Fibroblast of skin of abdomen (primary cell): ENCODE measurements at places on chromosomes 5 and 9.

DNA sequence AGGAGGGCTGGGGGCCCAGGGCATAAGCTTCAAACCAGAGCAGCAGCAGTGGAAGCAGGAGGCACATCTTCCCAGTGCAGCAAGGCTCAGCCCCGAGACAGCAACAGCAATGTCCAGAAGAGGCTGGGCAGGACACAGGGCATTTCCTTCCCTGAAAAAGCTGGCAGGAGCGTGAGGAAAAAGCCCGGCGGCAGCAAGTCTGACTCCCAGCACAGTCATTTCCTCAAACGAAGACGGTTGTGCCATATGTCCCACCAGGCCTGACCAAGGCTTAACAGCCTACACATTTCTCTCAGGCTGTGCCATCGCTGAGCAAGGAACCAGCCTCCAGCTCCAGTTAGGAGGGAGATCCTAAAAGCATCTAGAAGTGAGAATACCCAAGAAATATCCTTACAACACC lies 74.5 kb downstream of the APTX start:
- DNase-seq, result no peak

DNA sequence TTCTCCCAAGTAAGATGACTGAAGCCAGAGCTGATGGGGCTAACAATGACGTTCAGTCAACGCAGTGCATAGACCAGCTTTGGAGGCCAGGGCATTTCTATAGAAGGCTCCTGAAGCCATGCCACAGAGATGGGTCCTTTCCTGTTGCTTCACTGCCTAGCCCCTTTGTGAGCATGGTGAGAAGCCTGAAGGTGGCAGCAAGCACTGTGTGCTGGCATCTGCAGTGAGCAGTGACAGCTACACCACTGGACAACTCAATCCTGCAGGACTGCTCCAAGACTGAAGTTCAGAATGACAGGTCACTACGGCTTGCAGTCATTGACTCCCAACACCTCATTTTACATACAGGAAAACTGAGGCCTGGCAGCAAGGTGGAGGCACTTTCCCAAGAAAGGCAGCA lies 229.0 kb downstream of the TSSK1B start:
- no peak for DNase-seq

GRCh38 chr9:28389411-28389810 lies 816.1 kb upstream of the C9orf72 start:
- DNase-seq, result peak; percentile 8

DNA sequence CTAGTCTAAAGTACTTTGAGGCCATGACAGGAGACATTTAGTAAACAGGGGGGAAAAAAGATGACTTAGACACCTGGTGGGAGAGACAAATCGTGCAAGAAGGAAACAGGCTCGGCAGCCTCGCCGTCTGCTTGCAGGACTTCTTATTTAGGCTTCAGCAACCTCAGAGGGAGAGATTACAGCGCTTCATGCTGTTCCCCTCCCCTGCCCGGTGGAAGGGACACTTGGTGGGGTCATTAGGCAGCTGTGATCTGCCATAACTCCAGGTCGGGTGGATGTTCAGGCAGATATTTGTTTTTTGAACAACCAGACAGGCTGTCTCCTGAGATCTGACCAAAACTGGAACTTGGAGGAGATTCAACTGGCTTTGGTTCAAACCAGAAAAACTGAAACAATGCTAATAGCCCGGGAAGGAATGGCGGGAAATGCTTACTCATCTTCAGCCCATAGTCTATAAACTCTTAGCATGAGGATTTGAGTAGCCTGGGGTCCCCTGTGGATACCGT lies 38.1 kb upstream of the CD180 start:
- peak; percentile 94 for DNase-seq

- no peak for DNase-seq
Measured at GRCh38 chr5:168859471-168859870, 280.3 kb upstream of the PANK3 start.

DNA sequence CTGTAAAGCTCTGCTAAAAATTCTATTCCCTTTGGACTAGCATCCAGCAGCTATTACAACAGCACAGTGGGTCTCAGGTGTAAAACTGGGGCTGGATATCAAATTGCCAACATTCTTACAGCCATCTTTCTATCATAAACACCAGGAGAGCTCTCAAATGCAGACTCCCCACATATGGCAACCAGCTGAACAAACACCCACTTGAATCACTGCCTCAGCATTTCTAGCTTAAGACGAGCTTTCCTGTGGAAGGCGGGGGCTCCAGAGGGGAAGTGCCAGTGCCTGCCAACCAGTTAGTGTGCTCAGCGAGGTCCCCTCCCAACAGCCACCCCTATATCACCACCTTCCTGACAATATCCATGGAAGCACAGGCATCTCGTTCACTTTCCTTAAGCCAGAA lies 62.2 kb downstream of the IPPK start:
- DNase-seq, result peak; percentile 92

- DNase-seq, result peak; percentile 52
Measured at GRCh38 chr9:79572608-79573411, 1.0 kb downstream of the TLE4 start.

DNA sequence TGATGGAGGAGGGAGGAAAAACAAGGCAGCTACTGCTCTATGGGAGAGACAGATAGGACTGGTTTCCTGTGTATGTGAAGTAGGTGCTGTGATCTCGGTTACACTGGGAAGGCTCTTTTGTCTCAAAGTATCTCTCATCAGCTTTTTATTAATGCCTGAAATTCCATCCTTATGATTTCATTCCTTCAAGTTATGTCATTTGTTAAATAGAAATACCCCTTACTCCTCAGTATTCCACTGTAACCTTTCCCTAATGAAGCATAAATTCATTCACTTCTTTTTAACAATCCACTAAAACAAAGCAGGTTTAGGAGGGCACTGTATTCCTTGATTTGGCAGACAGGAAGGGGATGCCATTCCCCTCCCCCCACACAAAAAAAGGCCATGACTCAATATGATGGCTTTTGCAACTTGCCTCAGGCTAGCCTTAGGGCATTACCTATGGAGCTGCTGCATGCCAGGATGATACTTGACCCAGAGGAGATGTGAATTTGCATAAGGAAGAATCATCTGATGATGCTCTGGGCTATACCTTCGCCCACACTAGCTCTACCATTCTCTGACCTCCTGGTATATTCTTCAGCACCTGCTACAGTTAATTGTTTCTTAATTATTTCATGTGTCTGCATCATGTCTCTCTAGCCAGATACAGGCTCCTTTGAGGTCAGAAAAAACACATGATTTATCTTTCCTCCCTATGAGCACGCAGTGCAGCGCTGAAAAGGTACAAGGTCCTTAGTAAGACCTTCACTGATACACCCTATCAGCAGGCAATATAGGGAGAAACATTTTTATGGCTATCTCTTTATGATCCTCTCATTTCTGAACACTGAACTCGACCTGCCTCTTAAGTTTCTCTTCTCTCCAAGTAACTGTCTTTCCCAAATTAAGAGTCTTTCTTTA lies 26.3 kb downstream of the NR3C1 start:
- peak; percentile 71 for DNase-seq

- no peak for DNase-seq
Measured at GRCh38 chr5:154351566-154351965, 94.2 kb upstream of the SAP30L start.

GRCh38 chr5:132019337-132019736 lies 7.9 kb upstream of the ACSL6 start:
- no peak for DNase-seq

DNA sequence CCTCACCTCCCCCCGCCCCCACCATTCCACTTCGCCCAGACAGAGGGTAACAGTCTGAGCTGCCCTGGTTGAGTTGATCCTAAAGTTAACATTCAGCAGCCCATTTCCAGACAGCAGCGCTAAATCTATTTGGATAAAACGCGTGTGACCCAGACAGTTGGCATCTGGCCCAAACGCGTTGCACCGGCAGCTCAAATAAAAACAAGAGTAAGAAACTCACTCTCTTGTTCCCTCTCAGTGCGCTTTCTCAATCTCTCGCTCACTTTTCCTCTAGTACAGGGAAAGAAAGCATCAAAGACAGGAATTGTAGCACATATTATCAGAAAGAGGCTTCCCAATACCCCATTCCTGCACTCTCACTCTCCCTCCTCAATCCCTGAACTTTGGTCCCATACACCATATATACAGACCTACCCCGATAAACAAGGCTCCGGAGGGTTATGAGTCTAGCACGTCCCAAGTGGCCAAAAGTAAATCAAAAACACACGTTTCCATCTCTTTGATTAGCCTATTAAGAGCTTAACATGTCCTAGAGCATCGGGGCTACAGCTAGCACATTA lies 1.3 kb downstream of the ADAMTS6 start:
- DNase-seq, result peak; percentile 93

DNA sequence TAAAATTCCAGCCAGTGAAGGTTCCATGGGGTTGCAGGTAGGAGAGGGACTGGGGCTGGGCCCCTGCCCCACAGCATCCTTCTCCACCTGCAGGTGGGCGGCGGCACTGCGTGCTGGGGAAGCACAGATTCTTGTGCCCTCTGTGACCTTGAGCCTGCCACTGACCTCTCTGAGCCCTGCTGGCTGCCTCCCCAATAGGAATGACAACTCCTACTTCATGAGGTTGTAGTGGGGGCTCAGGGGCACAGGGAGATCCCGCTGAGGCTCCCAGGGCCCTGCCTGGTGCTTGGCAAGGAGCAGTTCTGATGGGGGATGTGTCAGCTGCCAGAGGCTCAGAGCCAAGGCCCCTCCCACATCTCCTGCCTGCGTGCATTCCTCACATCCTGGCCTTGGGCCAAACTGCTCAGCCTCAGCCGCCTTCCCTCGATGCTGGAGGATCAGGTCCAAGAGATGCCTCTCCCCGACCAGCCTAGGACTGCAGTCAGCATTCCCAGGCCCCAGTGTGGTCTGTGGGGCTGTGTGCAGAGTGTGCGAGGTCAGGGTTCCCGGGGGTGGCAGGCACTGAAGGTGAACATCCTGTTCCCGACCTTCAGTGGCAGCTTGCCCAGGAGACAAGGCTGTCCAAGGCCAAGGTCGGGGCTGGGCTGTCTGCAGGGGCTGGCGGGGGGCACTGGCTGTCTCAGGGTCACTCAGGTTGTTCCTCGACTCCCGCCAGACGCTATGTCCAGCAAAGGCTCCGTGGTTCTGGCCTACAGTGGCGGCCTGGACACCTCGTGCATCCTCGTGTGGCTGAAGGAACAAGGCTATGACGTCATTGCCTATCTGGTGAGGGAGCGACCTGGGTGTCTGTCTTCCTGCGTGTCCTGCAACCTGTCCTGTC lies 7.0 kb downstream of the ASS1 start:
- peak; percentile 97 for DNase-seq

- no peak for DNase-seq
Measured at GRCh38 chr5:6118691-6119090, 259.7 kb downstream of the MED10 start.

GRCh38 chr5:45355189-45355992 lies 340.8 kb downstream of the HCN1 start:
- no peak for DNase-seq

DNA sequence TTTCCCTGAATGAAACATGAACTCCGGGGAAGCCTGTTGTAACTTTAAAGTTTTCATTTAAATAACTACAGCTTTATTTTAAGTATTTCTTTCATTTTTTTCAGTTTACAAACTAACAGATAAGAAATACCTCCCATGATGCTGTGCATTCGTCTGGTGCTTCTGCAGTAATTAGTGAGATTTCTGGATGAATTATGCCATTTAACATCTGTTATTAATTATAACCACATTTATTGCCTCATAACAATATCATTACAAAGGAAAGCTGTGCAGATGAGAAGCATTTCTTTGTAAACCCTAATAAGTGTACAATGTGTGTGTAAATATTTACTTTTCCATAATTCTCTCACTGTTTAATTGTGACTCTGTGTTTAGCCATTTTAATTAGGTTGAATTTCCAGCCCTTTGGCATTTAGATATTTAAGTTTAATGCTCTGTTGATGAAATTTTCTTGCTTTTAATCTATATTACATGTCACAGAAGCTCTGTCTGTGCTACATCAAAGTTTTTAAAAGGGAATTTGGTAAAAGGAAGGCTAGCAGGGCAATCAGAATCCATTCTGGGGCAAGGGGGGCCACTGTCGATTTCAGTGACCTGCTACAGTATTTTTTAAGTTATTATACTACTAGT lies 418.0 kb downstream of the SPATA31D1 start:
- no peak for DNase-seq

DNA sequence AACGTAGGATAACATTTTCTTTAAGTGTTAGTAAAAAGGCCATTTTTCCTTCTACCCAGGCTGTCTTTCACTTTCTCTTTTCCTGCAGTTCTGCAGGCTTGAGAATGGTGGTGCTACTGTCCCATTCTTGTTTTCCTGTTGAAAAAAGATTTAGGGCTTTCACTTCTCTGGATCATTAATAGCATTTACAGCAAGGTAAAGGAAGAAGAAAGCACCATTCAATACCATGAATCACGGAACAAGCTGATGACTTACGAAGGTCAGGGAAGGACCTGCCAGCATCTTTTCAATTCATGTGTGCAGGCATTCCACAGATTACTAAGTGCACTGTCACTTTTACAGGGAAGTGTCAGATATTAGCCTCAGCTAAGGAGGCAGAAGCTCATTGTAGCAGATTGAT lies 292.8 kb downstream of the YTHDC2 start:
- peak; percentile 79 for DNase-seq

DNA sequence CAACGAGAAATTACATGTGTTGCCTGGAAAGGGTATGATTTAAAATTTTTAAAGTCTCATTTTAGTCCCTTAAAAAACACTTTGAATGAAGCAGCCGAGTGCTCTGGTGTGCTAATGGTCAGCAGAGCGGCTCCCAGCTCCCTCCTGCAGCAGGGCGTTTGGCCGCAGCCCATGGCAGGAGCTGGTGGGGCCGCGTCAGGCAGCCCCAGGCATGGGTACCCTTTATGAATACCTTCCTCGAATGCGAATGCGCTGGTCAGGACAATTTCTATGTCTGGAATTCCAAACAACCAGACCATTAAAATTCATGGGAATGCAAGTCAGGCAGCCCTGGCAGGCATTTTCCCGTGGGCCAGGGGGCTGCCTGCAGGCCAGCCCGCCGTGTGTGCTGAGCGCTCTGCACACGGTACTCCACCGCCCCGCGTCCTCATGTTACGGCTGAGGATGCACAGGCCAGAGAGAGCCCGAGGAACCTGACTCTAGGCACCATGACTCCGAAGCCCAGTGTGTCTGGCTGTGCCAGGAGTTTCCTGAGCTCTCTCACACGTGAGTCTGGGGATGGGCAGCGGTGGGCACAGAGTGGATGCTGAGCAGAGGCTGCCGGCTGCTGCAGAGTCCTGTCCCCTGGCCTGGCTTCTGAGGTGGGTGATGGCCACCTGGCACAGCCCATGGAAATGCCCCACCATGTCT lies 123.7 kb downstream of the WNK2 start:
- DNase-seq, result no peak

DNA sequence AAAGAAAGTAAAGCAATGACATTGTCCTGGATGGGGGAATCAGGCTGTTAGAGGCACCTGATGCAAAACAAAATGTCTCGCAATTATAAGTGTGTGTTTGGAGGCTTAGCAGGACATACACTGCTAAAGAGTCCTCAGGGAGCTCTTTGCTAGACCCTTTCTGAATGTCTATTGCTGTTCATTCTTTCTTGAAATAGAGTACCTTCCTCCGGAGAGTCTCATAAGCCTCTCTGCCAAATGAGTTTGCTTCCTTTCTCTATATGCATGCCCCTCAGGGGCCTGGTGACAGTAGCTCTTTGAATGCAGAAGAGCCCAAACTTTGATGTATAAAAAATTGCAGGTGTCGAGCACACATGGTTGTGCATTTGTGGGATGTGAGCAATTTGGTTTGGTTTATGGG lies 26.4 kb upstream of the ADAMTSL1 start:
- no peak for DNase-seq

- no peak for DNase-seq
Measured at GRCh38 chr5:2024986-2025721, 142.4 kb upstream of the IRX4 start.

GRCh38 chr9:110426052-110426709 lies 88.5 kb upstream of the TXNDC8 start:
- DNase-seq, result peak; percentile 31

- peak; percentile 16 for DNase-seq
Measured at GRCh38 chr9:71975833-71976232, 64.4 kb downstream of the C9orf85 start.

- no peak for DNase-seq
Measured at GRCh38 chr5:3226196-3226920, 369.3 kb upstream of the IRX1 start.
